ENCODE measurements at places on chromosomes 16 and 17.

- DNase-seq: no peak
Measured at GRCh38 chr16:30652005-30652296, 1.2 kb downstream of the PRR14 start.

DNA sequence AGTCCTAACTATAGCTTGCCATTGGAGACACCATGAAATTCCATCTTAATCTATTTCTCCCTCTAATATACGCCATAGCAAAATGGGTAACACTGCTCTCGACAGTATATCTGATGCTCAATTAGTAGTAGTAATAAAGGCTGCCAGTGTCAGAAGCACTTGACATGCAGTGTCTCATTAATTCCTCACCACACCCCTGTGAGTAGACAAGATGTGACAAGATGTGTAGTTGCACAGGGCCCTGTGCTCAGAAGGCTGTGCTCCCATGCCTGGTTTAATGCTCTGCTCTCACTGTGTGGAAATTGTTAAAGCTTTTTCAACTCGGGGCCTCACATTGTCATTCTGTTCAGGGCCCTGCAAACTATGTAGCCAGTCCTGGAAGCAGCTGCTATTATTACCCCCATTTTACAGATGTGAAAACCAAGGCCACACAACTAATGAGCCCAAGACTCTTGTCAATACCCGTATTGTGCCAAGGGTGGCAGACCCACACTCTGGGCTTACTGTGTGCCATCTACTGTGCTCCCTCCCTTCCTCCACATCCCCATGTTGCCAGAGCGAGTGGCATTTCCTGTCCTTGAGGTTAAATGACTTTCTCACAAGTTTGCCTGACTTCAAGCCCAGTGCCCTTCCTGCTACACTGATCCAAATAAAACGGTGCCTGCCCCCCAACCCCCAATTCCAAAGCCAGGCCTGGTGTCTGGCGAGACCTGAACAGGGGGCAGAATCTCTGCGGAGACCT, 287.3 kb upstream of the CCL2 start:
- DNase-seq: no peak

- no peak for DNase-seq
Measured at GRCh38 chr17:66340720-66341119, 38.3 kb downstream of the PRKCA start.

DNA sequence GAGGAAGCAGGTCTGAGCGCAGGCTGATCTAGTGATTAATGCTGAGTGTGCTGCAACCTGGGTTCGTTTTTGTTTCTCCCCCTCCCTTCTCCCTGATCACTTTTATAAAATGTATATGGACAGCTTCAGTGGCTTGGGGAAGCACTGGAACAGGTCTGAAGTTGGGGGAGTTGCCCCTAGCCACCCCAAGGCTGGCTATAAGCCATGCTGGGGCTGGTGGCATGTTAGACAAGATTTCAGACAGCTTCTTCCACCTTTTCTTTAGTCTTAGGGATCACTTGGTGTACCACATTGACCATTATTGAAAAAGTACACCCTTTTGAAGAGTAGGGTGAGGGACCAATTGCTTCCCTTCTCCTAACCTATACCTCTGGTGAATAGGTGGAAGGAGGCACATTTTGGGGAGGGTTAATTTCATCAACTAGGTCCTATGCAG, 3.8 kb upstream of the VAC14 start:
- no peak for DNase-seq

- DNase-seq: no peak
Measured at GRCh38 chr17:43788540-43788939, 8.3 kb downstream of the CFAP97D1 start.

GRCh38 chr16:50428116-50428515, 59.3 kb upstream of the BRD7 start:
- no peak for DNase-seq

DNA sequence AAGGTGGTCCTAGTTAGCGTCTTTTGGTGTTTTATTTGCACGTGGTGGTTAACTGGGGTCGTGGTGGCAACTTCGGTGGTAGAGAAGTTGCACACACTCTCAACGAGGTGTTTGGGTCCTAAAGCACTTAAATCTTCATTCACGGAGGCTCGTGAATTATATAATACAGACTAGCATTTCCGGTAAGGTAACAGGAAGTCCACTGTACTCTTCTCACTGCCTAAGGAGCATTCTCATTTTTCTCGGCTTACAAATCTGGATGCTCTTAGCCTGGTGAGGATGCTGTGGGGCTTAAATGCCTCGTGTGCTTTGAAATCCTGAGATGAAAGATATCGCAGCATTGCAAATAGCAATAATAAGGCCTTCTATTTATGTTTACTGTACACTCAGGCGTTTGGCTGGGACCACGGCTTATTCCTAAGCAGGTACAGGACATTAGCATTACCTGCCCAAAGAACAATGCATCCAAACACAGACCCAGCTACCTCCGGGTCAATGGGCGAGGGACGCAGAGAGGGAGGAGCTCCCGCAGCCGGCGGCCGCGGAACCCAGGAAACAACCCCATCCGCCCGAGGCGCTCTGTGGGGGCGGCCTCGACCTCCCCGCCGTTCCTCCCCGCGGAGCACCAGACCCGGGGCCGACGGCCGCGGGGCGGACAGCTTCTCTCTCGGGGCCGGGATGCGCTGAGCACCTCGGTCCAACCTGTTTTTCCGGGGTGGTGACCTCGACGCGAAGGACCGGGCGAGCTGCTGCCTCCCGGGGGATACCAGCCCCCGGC, 856 bp downstream of the DNAJA2 start:
- peak; percentile 17 for DNase-seq

DNA sequence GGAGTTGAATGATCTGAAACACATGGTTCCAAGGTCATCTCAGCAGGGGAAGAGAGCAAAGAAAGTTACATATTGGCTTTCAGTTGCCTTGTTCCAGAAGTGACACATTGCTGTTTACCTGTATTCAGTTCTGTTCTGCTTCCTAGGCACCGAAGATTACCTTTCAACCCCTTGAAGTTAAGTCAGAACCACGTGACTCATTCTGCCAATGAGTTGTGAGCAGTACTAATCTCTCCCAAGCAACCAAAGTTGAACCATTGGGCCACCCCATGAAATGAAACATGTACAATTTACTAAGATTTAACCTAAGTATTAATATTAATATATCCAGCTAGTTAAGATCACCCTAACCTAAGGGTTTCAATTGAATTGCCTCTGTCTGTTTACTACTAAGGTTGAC, 439.2 kb upstream of the MAF start:
- no peak for DNase-seq

GRCh38 chr17:17684906-17685774, 3.9 kb downstream of the RAI1 start:
- no peak for DNase-seq

DNA sequence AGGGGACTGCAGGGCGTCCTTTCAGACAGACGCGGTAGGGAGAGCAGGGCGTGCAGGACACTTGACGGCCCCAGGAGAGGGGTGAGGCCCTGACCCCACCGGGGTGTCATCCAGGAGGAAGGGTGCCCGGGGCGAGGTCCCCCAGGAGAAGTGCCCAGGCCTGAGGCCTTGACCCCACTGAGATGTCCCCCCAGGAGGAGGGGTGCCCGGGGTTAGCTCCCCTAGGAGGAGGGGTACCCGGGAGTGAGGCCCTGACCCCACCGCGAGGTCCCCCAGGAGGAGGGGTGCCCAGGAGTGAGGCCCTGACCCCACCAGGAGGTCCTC, 27.2 kb upstream of the METRNL start:
- DNase-seq: no peak

- no peak for DNase-seq
Measured at GRCh38 chr16:2531371-2531695, at the start of gene CEMP1. Gene CEMP1, minus strand, starts transcription at chr16:2531408. Its CDS starts 335 bp downstream, at chr16:2531073.

- DNase-seq: no peak
Measured at GRCh38 chr16:66164581-66165247, 201.8 kb upstream of the CDH5 start.

DNA sequence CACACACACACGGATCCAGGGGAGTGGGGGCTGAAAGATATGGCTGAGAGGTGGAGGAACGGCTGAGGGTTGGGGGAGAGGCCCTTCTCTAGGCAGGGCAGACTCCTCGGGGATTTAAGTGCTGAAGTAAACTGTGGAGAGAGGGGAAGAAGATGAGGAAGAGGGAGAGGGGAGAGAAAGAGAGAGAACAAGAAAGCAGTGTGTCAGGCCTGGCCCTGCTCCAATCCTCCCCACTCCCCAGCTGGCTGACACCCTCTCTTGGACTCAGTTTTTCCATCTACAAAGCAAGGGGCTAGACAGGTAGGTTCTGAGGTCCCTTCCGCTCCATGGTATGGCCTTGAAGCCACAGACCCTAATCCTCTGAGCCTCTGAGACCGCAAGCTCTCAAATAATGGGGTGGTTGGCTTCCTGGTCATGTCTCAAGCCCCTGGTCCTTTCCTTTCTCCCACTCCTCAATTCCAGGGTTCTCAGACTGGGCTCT, 2.0 kb downstream of the VAMP2 start:
- DNase-seq: no peak

- no peak for DNase-seq
Measured at GRCh38 chr17:30234296-30234695, 1.2 kb downstream of the SLC6A4 start.

GRCh38 chr17:19304209-19304608, 58.3 kb downstream of the B9D1 start:
- DNase-seq: no peak

GRCh38 chr16:85125570-85126393, 13.5 kb upstream of the CIBAR2 start:
- DNase-seq: no peak

- no peak for DNase-seq
Measured at GRCh38 chr17:34930283-34930682, 31.0 kb downstream of the CCT6B start.

DNA sequence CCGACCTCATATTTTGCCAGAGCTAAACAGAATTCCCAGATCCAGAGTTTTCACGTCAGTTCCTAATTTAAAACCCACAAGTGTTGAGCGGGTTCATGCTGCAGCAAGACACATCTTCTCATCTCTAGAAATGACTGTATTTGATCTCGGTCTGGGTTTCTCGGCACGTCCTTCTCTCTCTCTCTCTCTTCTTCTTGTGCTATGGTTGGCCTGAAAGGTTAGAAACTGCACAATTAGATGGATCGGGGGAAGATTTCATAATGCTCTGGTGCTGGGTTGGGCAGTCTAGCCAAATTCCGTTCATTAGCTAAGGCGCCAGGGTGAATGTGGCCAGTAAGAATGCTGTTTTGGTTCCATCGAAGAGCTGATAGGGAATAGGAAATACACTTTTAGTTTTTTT, 158.9 kb upstream of the NOG start:
- DNase-seq: no peak

GRCh38 chr17:47831934-47832327, 461 bp downstream of the LRRC46 start:
- no peak for DNase-seq

GRCh38 chr16:80614908-80615671, 74.3 kb downstream of the DYNLRB2 start:
- no peak for DNase-seq

- DNase-seq: no peak
Measured at GRCh38 chr17:5164436-5164835, 27.2 kb downstream of the ZNF594 start.

GRCh38 chr17:42403150-42403549, 14.9 kb upstream of the STAT3 start:
- no peak for DNase-seq

DNA sequence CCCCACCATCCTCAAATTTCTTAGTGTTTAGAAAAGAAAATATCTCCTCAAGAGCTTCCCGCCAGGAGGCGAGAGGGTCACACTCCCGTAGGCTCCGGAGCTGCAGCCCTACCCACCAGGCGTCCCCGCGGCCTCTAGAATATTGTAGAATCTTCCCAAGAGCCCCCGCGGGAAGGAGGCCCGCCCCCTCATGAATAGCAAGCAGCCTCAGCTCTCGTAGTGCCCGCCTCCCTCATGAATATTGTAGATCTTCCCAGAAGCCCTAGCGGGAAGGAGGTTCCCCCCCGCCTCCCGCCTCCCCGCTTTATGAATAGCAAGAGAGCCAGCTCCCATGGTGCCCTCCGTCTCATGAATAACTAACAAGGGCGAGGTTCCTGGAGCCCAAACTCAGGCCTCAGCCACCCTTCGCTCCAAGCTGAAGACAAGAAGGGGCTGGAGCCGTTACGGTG, at the start of gene FBXO47:
TSS of gene FBXO47 (minus strand) at position 114 of the 449 bp plus-strand sequence. CDS start 4,378 bp downstream, outside the sequence.
- DNase-seq: peak; percentile 84

DNA sequence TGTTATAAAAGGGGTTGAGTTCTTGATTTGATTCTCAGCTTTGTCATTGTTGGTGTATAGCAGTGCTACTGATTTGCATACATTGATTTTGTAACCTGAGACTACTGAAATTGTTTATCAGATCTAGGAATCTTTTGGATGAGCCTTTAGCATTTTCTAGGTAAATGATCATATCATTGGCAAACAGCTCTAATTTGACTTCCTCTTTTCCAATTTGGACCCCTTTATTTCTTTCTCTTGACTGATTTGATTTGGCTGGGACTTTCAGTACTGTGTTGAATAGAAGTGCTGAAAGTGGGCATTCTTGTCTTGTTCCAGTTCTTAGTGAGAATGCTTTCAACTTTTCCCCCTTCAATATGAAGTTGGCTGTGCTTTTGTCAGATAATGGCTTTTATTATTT, 45.4 kb downstream of the ITGAM start:
- DNase-seq: no peak

DNA sequence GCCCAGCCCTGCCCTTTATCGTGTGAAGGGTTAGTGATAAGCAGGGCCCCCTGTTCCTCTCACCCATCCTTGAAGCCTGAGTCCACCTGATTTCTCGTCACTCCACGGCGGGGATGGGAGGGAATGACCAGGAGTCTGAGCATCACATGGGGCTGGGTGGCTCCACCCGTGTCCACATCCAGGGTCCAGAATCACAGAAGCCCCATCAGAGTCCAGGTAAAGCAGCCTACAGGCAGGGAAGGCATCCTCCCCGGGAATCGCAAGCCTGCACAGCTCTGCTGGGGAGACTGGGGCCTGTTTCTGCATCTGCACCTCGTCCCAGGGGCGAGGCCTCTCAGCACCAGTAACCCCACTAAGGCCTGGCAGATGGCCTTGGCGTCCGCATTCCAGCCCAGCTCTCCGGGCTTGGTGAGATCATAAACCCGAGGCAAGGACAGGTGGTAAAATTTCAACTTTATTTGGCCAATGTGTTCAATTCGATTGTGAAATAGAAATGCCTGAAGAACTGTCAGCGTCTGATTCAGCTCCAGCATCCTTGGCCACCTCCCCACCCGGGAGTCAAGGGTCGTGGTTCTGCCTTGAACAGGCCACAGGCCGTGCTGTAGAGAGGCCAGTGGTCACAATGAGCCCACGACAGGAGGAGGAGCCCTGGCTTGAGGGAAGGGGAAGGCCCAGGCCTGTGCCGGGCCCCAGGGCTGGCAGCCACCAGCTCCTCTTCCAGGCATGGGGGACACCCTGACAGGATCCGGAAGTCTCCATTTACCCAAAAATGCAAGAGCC, 8.1 kb upstream of the PPP1R27 start:
- no peak for DNase-seq

GRCh38 chr17:12519956-12520594, 145.6 kb upstream of the MYOCD start:
- no peak for DNase-seq

- no peak for DNase-seq
Measured at GRCh38 chr16:35562471-35562870, 2103.1 kb downstream of the TP53TG3F start.

DNA sequence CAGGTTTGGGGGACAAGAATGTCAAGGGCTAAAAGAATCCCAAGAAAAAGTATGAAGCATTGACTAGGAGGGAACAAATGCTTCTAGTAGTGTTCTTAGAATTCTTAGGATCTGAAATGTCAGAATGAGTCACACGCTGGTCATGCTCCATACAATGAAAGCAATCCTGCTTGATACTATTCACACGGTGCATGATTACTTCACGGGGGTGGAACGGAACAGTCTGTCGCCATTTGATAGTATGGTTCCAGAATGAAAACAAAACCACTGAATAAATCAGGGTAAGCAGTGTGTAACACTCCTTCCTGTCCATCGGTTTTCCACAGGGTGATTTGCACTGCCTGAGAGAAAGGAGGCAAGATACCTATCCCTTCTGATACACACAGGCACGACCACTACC, 22.9 kb upstream of the YWHAE start:
- no peak for DNase-seq
